Skin of body (tissue), 3 donors: ENCODE measurements at places on chromosomes 1 and 21. TPM values are rescaled to one million over a fixed set of nuclear protein-coding genes. Genes with fewer than 3 reads are reported as not detected.
A peak's percentile ranks its signal among the peaks of the same experiment; 100 is the strongest.

GRCh38 chr1:162136760-162137159, 67.3 kb downstream of the NOS1AP start:
- no peak for DNase-seq

DNA sequence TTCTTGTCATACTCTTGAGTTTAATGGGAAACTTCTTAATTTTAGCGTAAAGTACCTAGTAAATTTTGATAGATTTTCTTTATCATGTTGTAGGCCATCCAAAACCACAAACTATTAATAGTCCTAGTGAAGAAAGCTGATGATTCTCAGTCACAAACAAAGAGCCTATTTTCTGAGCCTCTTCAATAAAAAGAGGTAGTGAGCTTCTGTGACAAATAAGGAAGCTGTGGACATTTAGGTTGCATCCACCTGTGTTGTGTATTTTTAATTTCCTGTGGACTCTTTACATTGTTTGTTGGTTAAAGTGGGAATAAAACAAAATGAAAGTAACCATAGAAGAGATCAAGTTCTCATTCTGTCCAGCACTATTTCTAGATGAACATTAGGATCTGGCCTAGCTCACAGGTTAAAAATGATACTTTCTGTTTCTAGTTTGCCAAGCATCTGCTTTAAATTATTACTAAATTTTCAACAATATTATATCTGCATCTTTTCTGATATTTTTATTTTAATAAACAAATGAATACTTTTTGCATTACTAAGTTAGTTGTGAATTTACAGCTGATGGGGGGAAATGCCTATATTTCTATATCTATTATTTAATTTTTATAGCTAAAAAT, 702.2 kb upstream of the ADGRL4 start:
- DNase-seq = no peak

DNA sequence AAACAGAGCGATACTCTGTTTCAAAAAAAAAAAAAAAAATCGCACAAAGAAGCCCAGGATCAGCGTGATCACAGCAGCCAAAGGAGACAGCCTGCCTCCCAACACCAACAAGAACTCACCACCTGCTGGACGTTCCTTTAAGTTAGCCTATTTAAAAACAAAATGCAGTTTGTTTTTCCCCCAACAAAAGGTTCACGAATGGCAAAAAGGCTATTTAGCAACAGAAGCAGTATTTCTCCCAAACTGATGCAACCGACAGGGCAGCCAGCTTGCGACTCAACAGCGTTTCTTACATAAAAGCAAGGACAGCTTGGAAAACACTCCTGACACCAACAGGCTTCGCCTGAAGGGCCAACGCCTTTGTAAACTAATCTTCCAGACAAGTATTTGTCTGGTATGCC, 6.8 kb downstream of the SSU72 start:
- DNase-seq = no peak

- DNase-seq = no peak
Measured at GRCh38 chr1:118785246-118785645, 202.9 kb downstream of the TBX15 start.

GRCh38 chr1:239550178-239550577, 163.8 kb downstream of the CHRM3 start:
- DNase-seq = no peak

DNA sequence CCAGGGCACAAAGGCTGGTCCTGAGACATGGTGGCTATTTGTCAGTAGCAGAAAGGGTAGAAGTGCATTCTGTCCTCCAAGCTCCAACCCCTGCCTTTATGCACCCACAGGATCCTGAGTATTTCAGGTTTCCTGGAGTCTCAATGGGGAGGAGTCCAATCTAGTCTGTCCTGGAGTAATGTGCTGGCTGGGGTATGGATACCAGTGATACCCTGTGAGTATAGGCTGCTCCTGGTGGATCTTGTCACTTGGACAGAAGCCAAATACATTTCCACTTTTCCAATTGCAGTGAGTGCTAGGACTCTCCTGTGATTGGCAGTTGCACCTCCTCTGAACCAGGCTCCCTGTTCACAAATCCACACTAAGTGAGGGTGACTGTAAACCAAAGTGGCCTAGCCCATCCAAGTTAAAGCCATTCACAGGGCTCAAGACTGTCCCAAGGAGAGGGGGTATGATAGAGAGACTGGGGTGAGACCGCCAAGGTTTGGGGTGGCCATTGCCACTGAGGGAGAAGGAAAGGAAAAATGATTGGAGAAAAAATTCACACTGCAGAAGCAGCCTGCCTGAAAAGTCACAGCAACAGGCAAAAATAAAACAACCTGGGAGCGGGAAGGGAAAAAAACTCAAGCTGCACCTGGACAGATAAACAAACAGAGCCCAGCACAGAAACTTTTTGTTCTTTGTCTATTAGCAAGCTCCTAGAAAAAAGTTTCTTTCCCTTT, 163.4 kb upstream of the ETV3 start:
- DNase-seq = no peak

- DNase-seq = no peak
Measured at GRCh38 chr1:68777851-68778250, 281.0 kb upstream of the DEPDC1 start.

GRCh38 chr1:177425199-177425598, 254.4 kb downstream of the BRINP2 start:
- DNase-seq = no peak

GRCh38 chr1:54816130-54816529, 15.0 kb upstream of the TTC22 start:
- no peak for DNase-seq

- no peak for DNase-seq
Measured at GRCh38 chr1:57492586-57493226, 68.8 kb upstream of the DAB1 start.

DNA sequence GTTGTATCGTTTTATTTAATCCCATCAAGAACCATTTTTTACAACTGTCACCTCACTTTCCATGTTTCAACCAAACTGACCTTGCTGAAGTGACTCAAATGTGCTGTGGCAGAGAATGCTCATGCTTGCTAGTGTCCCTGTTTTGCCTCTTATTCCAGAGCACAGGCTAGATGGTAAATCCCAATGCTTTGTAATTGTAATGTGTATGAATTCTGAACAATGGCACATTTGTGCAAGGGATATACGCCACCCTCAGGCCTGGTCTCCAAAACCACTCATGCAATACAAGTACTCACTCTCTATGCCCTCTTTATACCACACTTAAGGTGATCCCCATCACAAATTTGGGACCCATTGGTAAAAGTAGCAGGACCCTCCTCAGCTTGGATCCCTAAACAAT, 313.6 kb downstream of the HHIPL2 start:
- no peak for DNase-seq

- DNase-seq = no peak
Measured at GRCh38 chr1:56394298-56394697, 185.1 kb downstream of the PLPP3 start.

DNA sequence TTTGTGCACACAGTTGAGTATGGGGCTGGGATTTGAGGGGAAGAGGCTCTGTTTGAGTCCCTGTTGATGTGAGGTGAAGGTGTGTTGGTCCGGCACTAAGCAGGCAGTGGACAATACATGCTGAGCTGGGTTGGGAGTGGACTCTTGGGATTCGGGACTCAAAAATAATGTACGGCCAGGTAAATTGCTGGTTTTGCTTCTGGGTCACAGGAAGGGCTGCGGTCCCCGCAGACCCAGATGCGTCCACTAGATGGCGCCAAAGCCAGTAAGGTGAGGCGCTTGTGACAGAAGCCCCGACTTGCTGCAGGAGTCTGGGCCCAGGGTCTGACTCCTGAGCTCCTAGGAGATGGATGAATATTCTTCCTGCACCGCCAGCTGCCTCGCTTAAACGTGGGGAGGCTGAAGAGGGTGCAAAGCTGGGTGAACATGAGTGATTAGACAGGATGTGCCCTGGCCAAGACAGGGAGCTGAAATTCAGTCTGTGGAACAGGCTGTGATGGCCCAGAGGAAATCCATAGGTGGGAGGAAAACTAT, 61.4 kb downstream of the ACBD3 start:
- peak; percentile 55 for DNase-seq

DNA sequence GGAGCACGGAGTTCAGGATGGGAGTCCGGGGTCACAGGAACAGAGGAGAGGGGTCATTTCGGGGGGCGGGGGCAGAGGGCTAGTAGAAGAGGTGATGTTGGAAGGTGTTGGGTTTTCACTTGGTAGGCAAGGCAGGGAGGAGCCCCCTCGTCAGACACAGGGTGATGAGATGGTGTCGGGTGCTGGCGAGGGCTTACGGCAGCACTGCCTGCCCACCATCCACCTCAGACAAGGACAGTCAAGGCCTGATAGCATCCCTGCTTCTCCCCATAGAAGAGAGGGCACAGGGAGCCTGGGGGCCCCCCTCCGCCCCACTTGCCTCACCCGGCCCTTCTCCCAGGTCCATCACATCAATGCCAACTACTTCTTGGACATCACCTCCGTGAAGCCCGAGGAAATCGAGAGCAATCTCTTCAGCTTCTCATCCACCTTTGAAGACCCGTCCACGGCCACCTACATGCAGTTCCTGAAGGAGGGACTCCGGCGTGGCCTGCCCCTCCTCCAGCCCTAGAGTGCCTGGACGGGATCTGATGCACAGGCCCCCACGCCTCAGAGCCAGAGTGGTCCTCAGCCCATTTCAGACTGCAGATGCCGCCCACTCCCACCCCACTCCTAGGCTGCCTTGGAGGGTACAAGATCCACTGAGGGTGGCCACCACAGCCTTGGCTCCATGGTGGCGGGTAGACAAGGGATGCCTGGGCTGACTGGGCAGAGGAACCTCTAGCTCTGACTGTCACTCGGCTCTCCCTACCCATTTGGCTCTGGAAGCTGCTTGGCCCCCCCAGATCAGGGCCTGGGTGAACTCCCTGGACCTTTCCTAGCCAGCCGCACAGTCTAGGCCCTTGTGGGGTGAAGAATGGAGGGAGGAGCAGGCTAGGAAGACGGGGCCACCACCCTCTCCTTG, 4.3 kb upstream of the MTFR1L start:
- DNase-seq = no peak

GRCh38 chr1:21114431-21114830, 62.3 kb downstream of the EIF4G3 start:
- no peak for DNase-seq

DNA sequence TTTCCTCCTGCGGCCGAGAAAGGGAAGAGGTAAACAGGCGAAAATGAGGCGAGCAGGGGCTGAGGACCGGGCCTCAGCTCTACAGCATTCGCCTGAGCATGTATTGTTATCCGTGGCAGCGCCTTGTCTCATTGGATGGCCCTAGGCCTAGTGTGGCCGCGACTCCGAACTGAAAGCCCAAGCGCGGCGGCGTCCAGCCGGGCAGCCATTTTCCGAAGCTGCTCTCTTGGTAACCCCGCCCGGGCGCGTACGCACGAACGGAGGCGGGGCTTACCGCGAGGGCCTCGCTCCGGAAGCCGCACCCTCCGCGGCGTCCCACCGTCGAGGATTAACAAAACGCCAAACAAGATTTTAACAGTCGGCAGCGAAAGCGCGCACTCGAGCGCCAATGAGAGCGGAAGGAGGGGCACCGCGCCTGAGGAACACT, 797 bp upstream of the USP1 start:
- no peak for DNase-seq

DNA sequence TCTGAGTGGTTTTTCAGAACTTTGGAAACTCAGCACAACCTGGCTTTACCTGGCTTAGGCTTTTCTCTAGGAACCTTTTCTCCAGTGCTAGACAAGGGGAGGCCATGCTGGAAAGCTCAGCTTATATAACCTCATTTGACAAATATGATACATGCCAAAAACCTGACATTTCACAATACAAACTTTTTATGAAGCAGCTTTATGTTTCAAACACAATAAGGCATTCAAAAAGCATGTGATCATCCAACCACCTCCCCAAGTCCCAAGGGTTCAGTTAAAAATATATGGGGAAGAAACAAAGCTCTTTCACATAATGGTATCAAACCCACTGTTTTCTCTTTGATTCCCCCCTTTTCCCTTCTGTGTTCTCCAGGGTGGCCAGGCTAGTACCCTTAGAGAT, 63.7 kb downstream of the ZC3H11B start:
- peak; percentile 21 for DNase-seq

The IGSF8 gene
- 11.9 TPM for total RNA-seq

The NBPF6 gene
- total RNA-seq = not detected

The HOOK1 gene
- 13.3 TPM for total RNA-seq

The A3GALT2 gene
- not detected for total RNA-seq

The ADAMTS4 gene
- 6.8 TPM for total RNA-seq

The DIO1 gene
- not detected for total RNA-seq

The MCOLN2 gene
- total RNA-seq = 1.8 TPM

The OR2T35 gene
- not detected for total RNA-seq
